ENCODE measurements at places on chromosomes 6 and 20.
A peak's percentile ranks its signal among the peaks of the same experiment; 100 is the strongest.

DNA sequence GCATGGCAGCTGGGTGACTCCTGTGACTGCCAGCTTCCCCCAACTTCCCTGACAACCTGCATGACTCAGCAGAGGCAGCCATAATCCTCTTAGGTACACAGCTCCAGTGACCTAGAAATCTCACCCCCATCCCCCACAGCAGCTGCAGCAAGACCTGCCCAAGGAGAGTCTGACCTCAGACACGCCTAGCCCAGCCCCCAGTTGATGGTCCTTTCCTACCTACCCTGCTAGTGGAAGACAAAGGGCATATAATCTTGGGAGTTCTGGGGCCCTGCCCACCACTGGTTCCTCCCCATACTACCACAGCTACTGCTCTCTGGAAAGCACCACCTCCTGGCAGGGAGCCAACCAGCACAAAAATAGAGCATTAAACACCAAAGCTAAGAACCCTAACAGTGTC is 90.2 kb downstream of the F13A1 start:
- no peak for DNase-seq

GRCh38 chr20:54200487-54201267 is 7.2 kb upstream of the PFDN4 start:
- DNase-seq: no peak

GRCh38 chr6:139841794-139842215 is 467.4 kb upstream of the CITED2 start:
- no peak for DNase-seq

GRCh38 chr20:32749914-32750637 is 6.8 kb upstream of the COMMD7 start:
- DNase-seq: no peak

GRCh38 chr6:84516154-84516553 is 248.2 kb downstream of the TBX18 start:
- DNase-seq: no peak

- DNase-seq: peak; percentile 48
Measured at GRCh38 chr6:42402184-42402583, 49.5 kb downstream of the TRERF1 start.

- DNase-seq: no peak
Measured at GRCh38 chr6:106511288-106512047, 117.8 kb downstream of the RTN4IP1 start.

GRCh38 chr6:168414336-168415097 is 26.5 kb upstream of the SMOC2 start:
- DNase-seq: no peak

DNA sequence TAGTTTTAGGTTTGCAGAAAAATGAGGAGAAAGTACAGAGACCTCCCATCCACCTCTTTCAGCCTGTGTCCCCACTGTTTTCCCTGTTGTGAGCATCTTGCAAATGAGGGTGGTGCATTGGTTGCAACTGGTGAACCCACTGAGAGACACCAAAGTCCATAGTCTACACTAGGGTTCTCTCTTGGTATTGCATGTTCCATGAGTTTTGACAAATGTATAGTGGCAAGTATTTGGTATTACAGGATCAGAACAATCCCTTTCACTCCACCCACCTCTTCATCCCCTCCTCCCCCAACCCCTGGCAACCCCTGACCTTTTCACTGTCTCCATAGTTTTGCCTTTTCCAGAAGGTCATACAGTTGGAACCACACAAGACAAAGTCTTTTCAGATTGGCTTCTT is 20.1 kb downstream of the ZNF831 start:
- DNase-seq: no peak

DNA sequence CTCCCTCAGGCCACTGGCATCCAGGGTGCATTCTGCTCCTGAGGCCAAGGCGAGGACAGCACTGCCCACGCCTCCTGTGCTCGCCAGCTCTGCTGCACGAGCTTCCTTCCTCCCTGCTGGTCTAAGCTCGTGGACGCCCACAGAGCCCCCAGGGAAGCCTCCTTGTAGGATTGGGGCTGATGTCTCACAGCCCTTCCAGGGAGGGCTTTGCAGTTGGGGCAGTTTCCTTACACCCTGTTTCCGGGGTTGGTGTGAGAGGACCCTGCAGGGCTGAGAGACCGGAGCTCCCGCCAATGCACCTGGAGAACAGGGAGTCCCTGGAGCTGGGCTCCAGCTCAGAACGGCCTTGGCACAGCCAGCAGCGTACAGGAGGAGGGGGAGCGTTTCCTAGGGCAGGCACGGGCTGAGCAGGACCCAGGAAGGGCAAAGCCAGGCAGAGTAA is 172.4 kb upstream of the PDE10A start:
- DNase-seq: no peak

DNA sequence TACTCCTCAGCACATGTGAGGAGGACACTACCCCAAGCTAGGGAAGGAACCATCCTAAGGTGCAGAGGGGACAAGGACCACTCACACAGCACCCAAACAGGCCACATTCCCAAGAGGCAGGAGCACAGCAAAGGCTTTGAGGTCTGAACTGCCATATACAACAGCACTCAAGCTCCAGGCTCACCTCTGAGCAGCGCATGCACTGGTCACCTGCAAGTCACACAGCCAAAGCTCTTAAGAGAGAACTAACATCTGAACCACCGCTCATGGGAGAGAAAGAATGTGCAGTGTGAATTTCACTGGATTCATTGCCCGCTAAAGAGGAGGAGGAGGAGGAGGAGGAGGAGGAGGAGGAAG is 31.0 kb downstream of the NPEPL1 start:
- no peak for DNase-seq

GRCh38 chr6:44291841-44292240 is 21.3 kb downstream of the AARS2 start:
- DNase-seq: no peak

Data from stimulated activated CD4-positive, alpha-beta T cell treated with anti-CD3 and anti-CD28 coated beads, Interleukin-12 subunit alpha, Interleukin-12 subunit beta, amount 100 ng/mL, for 48 hours (primary cell).